ENCODE measurements at places on chromosomes 7 and 10.

GRCh38 chr7:151252961-151253711 lies 4.6 kb upstream of the SMARCD3 start:
- DNase-seq = no peak

- DNase-seq = no peak
These were observed 889 bp upstream of the GPR15LG start for GRCh38 chr10:84172467-84173356.

- DNase-seq = no peak
These were observed 215.8 kb downstream of the SKAP2 start for GRCh38 chr7:26648554-26648953.

GRCh38 chr10:122140941-122141623 lies 130.0 kb upstream of the BTBD16 start:
- peak; percentile 92 for DNase-seq

GRCh38 chr7:101814991-101815825 lies 2.2 kb upstream of the CUX1 start:
- DNase-seq = peak; percentile 51

DNA sequence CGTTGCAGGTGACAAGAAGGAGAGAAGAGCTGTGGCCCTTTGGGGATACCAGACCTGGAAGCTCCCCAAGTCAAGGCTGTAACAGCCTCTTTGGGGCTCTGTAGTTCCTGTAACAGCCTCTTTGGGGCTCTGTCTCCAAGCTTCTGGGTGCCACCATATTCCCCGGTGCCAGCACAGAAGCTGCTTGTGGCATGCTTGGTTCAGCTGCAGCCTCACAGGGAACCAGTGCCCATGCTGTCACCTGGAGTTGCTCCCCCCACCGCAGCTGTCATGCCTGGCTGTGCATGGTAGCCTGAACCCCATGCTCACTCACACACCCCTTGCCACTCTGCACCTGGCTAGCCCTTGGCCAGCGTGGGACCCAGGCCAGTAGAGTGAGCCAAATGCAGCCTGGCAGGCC lies 109.1 kb downstream of the ELAPOR2 start:
- no peak for DNase-seq

GRCh38 chr10:129784891-129785290 lies 179.2 kb downstream of the EBF3 start:
- no peak for DNase-seq

GRCh38 chr10:48844616-48845015 lies 95.0 kb downstream of the LRRC18 start:
- DNase-seq = no peak

DNA sequence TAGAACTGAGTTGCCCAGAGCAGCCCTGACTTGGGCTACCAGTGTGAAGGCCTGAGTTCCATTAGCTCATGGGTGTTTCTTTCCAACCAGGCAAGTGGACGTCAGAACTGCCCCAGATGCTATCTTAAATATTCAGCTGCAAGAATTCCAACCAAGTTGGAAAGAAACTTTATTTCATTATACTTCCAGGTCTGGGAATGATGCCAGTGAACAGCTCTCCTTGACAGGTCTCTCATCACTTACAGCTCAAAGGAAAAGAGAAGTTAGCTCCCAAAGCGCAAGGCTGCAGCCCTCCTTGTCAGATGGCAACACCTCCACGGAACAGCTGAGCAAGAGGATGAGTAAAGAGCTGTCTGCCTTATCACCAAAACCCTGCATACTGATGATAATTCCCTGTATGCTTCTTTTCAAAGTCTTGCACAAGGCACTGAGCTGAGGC lies 255.5 kb upstream of the AOAH start:
- no peak for DNase-seq
